ENCODE measurements at places on chromosomes 6 and 20. TPM values are rescaled to one million over a fixed set of nuclear protein-coding genes. Genes with fewer than 3 reads are reported as not detected.

DNMT3B gene
- 11.9 TPM for total RNA-seq

DNA sequence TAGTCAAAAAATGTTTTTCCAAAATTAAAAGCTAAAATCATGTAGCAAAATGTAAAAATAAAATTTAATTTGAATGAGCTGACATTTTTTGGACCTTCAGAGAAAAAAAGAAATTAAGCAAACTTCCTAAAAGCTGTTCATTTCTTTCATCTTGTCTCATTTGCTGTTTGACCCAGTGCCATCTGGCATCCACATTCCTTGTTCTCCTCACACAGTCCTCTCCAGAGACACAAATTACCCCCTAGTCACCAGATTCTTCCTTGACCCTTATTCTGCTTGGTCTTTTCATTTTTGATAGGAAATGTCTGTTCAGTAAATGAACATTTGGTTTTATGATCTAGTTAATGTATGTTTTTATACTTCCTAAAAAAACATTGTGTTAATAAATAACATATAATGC is 55.2 kb downstream of the HDDC2 start:
- H3K27ac ChIP-seq, result no peak overlapping the region
- no peak for DNase-seq
- no peak overlapping the region for H3K4me3 ChIP-seq
- no peaks in the 10 kb centered on the region for H3K4me1 ChIP-seq
- no peaks in the 10 kb centered on the region for H3K36me3 ChIP-seq

- H3K27me3 ChIP-seq, result no peaks in the 10 kb centered on the region
- no peaks in the 10 kb centered on the region for H3K36me3 ChIP-seq
- no peak overlapping the region for H3K27ac ChIP-seq
- H3K4me1 ChIP-seq, result peaks cover 3% of the 10 kb centered on the region
- no peak for DNase-seq
These were observed 862.0 kb downstream of the PHF3 start for GRCh38 chr6:64497634-64498033.

DNA sequence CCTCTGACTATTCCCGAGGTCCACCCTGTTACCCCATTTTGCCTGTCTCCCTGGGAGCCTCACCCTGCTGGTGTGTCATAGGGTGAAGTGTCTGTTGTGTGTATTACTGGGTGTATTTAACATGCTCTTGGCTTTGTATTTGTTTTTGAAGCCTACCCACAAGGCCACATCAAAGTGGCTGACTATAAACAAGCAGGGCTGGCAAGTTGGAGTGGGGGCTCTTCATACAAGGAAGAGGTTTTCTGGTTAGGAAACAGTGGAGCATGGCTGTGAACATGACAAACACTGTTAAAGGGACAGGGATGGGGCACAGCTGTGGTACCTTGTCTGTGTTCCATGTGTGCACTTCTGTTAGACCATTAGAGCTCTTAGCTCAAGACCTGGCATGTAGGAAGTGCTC is 26.3 kb downstream of the HECA start:
- H3K27ac ChIP-seq, result no peak overlapping the region
- H3K27me3 ChIP-seq, result no peaks in the 10 kb centered on the region
- H3K4me1 ChIP-seq, result no peaks in the 10 kb centered on the region
- H3K4me3 ChIP-seq, result no peak overlapping the region
- H3K36me3 ChIP-seq, result no peaks in the 10 kb centered on the region
- no peak for DNase-seq

EIF6 gene
- total RNA-seq, result 80.4 TPM

KCNK16 gene
- not detected for total RNA-seq

DNA sequence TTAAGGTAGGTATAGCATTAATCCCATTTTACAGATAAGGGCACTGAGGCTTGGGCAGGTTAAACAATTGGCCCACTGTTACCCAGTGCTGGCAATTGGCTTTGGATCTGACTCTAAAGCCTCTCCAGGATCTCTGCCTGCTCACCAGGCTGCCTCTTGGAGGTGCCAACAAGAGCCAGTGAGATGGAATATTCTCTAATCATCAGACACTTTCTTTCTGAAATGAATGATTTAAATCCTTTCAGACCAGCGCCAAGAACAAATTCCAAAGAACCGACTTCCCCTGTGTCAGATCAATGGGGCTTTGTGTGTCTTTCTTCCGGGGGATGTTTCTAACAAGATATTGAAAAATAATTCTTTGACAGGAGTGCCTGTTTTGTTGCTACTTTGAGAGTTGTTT is 23.6 kb downstream of the CYP39A1 start:
- H3K27ac ChIP-seq, result no peak overlapping the region
- peaks cover 5% of the 10 kb centered on the region for H3K4me1 ChIP-seq
- no peak overlapping the region for H3K4me3 ChIP-seq
- no peaks in the 10 kb centered on the region for H3K27me3 ChIP-seq
- DNase-seq, result no peak
- no peaks in the 10 kb centered on the region for H3K36me3 ChIP-seq
